ENCODE measurements at places on chromosomes 3 and 15.

- DNase-seq = no peak
Measured at GRCh38 chr3:18713577-18713951, 288.4 kb upstream of the SATB1 start.

GRCh38 chr15:77311618-77312398 lies 108.1 kb downstream of the PEAK1 start:
- DNase-seq = no peak

- no peak for DNase-seq
Measured at GRCh38 chr15:54839379-54839778, 357.4 kb downstream of the RSL24D1 start.

- peak; percentile 23 for DNase-seq
Measured at GRCh38 chr3:138408751-138409570, 25.5 kb upstream of the ESYT3 start.

- no peak for DNase-seq
Measured at GRCh38 chr3:188455748-188456147, 301.8 kb downstream of the LPP start.

GRCh38 chr15:60799885-60800284 lies 320.9 kb upstream of the ICE2 start:
- no peak for DNase-seq

DNA sequence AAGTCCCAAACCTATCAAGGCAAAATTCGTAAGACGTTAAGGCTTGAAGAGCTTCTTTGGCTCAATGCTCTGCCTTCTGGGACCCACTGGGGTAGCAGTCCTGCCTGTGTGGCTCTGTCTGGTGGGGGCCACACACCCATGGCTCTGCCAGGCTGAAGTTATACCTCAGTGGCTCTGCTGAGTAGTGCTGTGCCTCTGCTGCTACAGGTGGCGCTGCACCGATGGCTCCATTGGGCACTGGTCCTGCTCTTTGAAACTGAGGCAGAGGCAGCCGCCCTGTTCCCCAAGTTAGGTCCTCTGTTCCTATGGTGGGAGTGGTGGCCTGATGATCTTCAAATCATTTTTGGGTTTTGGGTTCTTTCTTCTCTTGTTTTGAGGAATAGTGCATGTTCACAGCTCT lies 68.0 kb upstream of the AP4E1 start:
- DNase-seq = no peak

GRCh38 chr3:162019817-162020216 lies 523.2 kb downstream of the OTOL1 start:
- DNase-seq = no peak

DNA sequence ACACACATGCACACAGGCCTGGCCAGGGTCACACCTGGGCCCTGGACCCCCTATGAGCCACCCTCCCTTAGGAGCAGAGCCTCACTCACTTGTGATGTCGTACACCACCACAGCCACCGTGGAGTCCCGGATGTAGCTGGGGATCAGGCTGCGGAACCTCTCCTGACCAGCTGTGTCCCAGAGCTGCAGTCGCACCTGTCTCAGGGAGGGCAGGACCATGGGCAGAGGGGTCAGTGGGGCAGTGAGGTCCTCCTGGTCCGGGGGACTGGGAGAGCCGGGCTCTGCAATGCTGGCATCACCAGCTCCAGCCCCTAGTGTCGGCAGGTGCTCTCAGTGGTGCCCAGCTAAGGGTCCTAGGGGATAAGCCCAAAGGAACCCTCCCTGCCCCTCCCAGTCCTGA lies 35.6 kb downstream of the SRPRB start:
- no peak for DNase-seq

- DNase-seq = no peak
Measured at GRCh38 chr15:83219026-83219425, 11.4 kb upstream of the HDGFL3 start.

DNA sequence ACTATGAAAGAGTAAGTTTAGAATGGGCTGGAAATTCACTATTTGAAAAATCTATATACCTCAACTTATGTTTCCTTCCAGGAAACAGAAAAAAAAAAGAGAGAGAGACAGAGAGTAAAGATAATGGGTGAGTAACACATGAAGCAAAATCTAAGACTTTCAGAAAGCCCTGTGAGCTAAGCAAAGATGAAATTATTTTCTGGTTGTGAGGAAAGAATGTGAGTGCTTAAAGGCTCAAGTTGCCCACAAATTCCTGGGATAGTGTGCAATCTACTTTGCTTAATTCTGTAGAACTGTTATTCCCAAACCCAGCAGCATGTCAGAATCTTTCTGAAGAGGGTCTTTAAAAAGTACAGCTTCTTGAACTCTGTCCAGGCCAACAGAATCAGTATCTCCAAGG lies 337.7 kb upstream of the AGTR1 start:
- peak; percentile 80 for DNase-seq

DNA sequence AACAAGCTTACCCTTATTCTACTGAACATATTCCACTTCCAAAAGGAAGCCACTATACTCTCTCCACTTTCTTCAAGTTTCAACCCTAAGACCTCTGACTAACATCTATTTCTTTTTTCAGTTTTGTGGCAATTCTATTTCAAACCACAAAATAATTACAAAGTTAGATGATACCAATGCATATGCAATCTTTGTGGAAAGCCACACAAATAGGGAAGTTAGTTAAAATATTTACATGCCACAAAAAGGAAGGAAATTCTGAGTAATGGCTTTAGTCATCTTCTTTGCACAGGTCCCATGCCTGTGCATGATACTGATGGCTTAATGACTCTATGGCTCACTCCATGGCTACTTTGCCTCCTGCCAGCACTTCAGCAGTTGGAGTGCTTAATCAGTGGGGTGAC lies 57.0 kb upstream of the MCTP2 start:
- DNase-seq = peak; percentile 83

GRCh38 chr15:94655249-94655880 lies 424.0 kb downstream of the MCTP2 start:
- no peak for DNase-seq

Measured in fibroblast of skin of abdomen (primary cell).